ENCODE measurements at places on chromosomes 1 and 21.
A peak's percentile ranks its signal among the peaks of the same experiment; 100 is the strongest.

GRCh38 chr1:27487966-27488884 is 1.7 kb downstream of the WASF2 start:
- DNase-seq, result no peak

DNA sequence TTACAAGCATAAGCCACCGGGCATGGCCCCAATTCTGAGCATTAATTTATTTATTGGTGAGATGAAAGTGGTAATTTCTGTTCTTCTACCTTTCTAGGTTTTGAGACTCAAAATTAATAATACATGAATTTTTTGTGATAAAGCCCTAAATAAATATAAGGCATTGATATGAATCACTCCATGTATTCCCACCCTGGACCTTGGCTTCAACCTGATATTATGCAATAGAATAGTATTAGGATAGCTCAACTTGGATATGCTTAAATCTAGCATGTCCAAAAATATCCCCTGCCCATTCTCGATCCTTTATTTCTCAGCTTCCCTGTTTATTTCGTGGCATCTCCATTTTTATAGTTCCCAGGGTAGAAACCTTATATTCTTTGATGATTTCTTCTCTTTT is 2.5 kb downstream of the AGL start:
- no peak for DNase-seq

DNA sequence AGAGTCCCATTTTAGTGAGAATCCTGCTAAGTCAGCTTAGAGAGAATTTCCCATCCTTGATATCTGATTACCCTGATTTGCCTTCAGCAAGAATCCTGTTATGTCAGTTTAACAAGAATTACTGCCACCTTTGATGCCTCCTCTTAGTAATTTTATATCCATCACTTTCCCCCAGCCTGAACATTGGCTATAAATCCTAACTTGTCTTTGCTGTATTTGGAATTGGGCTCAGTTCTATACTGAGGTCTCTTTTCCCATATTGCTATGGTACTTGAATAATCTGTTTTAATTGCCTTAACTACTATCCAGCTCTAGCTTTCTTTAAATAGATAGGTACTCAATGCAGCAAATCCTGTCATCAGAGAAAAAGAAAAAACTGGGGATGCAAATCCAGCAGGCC is 842.0 kb upstream of the ADAMTS5 start:
- no peak for DNase-seq

- DNase-seq, result peak; percentile 77
Observed at GRCh38 chr1:46687093-46687659, 15.5 kb downstream of the TEX38 start.

GRCh38 chr1:110914676-110915075 is 41.7 kb downstream of the CD53 start:
- DNase-seq, result no peak

DNA sequence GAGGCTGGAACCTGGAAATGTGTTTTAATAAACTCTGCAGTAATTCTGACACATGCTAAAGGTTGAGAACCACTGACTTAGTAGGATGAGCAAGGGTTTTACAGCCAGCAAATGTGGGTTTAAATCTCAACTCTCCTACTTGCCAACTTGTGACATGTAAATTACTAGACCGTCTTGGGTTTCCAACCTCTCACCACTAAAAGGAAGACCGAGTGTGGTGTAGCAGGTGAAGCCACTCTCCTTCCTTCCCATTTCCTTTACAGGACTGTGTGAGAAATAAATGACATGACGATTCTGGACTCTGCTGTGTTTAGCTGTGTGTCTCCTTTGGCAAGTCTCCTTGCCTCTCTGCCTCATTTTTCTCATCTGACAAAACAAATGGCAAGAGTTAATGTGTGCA is 49.5 kb upstream of the DNAJC6 start:
- DNase-seq, result no peak

GRCh38 chr1:218666263-218666662 is 321.1 kb downstream of the TGFB2 start:
- no peak for DNase-seq

DNA sequence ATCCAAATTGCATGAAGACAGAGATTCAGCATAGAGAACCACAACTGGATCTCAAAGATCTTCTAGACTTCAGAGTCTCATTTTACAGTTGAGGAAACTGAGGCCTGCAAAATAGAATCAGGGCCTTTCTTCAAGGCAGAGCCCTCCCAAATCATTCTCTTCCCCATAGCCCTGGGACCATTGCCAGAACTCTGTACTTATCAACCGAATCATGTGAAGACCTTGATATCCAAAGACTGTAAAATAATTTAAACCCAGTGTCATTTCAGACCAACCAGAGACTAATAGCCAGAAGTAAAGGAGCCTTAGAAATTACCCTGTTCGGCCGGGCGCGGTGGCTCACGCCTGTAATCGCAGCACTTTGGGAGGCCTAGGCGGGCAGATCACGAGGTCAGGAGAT is 90.1 kb downstream of the DTL start:
- DNase-seq, result no peak

DNA sequence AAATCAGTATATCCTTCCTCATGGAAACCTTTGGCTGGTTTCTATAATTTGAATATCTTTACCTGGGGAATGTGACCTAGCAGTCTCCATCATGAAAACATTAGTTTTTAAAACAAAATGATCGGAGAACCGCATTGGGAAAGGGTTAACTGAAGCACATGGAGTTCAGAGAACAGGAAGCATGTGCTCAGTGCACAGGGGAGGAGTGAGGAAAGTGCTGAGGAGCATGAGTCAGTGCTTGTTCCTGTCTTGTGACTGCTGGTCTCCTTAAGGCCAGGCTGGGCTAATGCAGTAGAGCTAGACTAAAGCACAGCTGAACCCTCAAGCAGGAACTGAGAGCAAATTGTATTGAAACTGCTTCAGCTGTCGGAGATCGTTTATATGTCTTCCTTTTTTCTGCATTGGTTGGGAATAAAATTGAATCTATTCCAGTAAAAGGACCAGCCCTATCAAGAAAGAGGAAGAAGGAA is 5.8 kb downstream of the IFI16 start:
- peak; percentile 44 for DNase-seq

- no peak for DNase-seq
Observed at GRCh38 chr1:17946434-17946833, 161.2 kb upstream of the IGSF21 start.

- no peak for DNase-seq
Observed at GRCh38 chr1:64986903-64987871, 20.8 kb upstream of the JAK1 start.

DNA sequence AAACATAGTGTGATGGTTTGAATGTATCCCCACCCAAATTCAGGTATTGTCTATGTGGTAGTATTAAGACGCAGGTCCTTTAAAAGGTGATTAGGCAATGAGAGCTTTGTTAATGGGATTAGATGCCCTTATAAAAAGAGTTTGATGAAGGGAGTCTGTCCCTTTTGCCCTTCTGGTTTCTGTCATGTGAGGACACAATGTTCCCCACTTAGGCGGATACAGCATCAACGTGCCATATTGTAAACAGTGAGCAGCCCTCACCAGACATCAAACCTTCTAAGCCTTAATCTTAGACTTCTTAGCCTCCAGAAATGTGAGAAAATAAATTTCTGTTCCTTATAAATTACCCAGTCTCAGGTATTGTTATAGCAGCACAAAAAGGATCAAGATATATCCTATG is 172.8 kb downstream of the FAF1 start:
- DNase-seq, result no peak

- DNase-seq, result no peak
Observed at GRCh38 chr1:19689085-19689757, 24.5 kb downstream of the HTR6 start.

- no peak for DNase-seq
Observed at GRCh38 chr1:224554620-224555259, 61.4 kb upstream of the CNIH3 start.

GRCh38 chr1:100627054-100627716 is 89.2 kb downstream of the GPR88 start:
- no peak for DNase-seq

DNA sequence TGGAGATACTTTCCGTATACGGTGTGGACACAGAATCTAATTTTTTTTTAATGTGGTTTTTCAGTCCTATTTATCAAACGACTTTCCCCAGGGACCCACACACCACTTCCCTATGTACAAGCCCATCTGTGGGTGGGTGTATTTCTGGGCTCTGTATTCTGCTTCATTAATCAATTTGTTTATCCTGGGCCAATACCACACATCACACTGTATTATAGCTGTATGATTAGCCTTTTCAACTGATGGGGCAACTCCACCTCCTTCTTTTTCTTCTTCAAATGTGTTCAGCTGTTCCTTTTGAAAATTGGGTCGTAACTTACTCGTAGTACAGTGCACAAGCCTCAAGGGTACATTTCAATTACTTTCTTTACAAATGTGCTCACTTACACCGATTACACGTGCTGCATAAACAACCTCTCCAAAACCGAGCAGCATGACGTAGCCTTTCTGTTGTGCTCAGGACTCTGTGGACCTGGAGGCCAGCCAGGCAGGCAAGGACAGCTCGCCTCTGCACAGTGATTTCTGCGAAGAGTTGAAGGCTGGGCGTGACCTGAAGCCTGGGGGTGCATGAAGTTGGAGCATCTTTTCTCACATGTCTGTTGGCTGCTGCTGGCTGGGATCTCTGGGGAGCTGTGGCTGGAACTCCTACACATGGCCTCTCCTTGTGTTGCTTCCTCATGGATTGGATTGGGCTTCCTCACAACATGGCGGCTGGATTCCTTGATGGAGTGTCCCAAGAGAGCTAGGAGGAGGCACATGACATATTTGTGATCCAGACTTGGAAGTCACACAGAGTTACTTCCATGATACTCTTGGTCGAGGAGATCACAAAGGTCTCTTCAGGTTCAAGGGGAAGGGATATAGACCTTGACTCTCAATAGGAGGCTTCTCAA is 126.5 kb downstream of the CRYAA start:
- no peak for DNase-seq

DNA sequence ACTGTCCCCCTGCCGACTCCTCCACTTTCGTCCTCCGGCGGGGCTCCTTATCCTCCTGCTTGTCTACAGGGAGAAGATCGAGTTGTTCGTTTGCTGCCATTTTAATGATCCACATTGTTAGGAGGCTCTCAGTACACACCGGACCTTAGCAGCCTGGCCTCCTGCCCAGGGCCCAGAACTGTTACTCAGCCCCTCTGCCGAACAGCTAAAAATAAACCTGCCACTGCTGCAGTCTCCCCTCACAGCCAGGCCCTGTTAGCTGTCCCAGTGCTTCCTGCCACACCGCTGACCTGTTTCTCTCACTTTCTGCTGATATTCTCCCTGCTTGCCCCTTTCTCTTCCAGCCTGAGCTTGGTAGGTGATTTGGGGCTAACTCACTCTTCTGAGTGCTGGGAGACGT is 8.3 kb downstream of the MAPKAPK2 start:
- DNase-seq, result peak; percentile 72

DNA sequence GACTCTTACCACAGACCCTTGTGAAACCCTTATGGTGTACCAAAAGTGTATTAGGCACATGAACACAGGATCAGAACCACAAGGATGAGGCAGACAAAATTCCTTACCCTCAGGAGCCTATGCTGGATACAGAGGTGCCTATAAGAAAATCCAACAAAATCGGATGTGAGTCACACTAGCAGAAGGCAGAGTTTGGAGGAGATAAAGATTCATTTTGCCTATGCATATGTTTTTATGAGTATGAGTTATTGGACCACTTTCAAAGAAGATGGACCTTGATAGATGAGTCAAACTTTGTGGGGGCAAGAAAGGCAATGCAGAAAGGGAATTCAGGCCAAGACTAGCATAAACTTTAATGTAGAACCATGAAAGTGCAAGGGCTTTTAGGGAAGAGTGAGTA is 17.0 kb downstream of the CAMK1G start:
- DNase-seq, result no peak
